Fibroblast of skin of right biceps (primary cell): ENCODE measurements at places on chromosomes 2 and 18.

DNA sequence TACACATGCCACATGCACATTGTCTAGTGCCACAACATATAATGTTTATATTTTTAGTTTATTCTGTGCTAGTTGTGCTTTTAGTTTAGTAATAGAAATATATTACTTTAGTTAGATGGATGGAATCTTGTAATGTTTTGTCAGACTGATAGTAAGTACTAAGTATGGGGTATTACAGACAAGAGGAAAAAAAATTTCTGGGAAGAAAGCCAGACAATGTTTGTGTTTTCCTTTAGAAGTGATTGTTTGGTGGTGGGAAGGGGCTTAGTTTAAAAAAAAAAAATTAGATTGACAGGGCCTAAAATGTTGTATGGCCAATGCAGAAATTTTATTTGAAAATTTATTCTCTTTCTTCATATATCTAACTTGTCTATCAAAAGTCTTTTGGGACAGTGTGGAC, 37.8 kb downstream of the ACVR2A start:
- DNase-seq: no peak

DNA sequence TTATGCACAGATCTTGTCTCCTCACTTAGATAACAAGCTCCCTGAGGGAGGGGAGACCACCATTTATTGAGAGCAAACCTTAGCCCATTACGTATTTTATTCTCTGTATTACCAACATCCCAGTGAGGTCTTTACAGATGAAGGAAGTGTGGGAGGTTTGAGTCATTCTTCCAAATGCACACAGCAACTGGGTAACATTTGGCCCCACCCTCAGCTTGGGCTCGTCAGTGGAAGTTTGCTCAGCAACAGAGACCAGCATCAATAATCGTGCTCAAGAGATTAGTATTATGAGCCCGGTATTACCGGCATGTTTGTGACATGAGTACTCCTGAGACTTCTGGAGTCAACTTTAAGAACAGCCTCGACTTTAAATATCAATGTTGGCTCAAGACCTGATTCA, 168.6 kb downstream of the ETAA1 start:
- peak; percentile 70 for DNase-seq

DNA sequence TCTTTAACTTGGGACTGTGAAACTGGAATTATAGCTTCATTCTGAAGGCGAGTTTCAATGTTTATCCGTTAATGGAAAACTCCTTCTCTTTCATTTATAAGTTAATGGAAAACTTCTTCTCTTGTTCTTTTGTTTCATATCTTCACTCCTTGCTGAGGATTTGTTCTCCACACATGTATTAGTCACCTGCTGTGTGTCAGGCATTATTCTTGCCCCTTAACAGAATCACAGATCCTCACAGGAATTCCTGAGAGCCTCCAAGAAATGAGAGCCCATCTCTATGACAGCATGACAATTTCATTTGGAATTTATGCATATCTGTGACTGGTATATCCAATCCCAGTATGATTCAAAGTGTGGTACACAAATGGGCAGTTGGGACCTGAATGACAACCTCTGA, 545.8 kb downstream of the BCL11A start:
- DNase-seq: peak; percentile 3

DNA sequence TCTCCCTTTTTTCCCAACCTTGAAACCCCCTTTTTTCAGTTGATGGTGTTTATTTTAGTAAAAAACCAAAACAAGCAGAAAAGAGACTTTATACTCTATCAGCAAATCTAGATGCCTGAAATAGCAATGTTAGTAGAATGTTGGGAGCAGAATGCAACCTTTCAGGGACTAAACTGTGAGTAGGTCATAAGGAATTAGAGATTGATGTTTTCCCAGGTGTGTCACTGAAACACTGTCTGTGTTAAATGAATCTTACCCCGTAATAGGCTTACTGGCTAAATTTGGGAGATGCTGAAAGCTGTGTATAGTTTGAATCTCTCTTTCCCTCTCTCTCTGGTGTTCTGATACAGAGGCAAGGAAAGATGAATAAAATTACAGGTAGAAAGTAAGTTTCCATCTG, 43.8 kb downstream of the AGFG1 start:
- DNase-seq: no peak

DNA sequence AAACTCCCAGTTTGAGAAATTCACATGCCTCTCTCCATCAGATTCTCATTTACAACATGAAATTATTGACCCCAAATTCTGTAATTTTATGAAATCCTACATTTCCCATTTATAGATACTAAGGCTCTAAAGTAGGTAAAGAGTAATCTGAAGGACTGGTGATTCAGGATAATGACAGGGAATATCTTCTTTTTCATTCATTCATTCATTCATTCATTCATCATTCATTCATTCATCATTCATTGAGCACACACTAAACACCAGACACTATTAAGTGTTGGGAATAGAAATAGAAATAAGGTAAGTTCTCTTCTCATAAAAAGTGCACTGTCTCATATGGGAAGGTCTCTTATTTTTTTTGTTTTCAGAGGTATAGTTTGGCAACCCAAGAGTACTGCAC, 116.9 kb downstream of the TGIF1 start:
- no peak for DNase-seq

DNA sequence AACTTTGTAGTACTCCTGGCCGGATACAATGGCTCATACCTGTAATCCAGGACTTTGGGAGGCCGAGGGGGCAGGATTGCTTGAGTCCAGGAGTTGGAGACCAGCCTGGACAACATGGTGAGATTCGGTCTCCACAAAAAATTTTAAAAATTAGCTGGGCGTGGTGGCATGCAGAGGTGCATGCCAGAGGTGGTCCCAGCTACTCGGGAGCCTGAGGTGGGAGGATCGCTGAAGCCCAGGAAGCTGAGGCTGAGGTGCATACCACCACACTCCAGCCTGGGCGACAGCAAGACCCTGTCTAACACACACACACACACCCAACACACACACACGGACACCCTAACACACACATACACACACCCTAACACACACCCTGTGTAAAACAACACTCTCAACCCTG, 55.6 kb downstream of the HDAC4 start:
- no peak for DNase-seq

- peak; percentile 42 for DNase-seq
These were observed 806.5 kb downstream of the TDRD15 start for GRCh38 chr2:21930226-21930625.

GRCh38 chr2:208311321-208311720, 45.3 kb downstream of the PIKFYVE start:
- no peak for DNase-seq

DNA sequence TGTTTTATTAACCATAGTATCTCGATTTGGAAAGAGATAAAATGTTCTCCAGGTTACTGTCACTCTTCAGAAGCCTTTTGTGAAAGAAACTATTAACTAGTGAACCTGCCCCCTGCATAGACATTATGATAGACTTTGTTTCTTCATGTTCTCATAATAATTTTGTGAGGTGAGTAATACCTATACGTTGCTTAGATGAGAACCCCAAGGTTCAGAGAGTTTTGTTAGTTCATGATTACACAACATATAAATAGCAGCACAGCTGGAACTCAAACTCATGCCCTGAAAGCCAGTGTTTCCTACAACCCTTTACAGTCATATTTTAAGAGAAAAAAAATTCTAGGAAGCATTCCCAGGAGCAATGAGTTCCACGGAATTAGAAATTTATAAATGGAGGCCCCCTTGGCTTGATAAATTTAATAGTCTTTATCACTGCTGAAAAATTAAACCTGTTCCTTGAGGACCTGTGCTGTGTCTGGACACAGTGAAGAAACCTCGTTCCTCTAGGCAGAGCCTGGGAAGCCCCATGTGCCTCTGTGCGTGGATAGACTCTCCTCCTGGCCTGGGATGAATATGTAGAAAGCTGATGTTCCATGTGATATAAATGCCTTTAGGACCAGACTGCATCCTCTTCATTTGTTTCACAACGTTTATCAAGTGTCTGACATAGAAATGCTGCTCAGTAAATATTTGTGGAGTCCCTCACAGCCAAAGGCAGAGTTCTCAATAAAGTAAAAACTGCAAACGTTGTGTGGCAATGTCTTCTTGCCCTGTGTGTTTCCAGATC, 1257.0 kb upstream of the GYPC start:
- DNase-seq: no peak

DNA sequence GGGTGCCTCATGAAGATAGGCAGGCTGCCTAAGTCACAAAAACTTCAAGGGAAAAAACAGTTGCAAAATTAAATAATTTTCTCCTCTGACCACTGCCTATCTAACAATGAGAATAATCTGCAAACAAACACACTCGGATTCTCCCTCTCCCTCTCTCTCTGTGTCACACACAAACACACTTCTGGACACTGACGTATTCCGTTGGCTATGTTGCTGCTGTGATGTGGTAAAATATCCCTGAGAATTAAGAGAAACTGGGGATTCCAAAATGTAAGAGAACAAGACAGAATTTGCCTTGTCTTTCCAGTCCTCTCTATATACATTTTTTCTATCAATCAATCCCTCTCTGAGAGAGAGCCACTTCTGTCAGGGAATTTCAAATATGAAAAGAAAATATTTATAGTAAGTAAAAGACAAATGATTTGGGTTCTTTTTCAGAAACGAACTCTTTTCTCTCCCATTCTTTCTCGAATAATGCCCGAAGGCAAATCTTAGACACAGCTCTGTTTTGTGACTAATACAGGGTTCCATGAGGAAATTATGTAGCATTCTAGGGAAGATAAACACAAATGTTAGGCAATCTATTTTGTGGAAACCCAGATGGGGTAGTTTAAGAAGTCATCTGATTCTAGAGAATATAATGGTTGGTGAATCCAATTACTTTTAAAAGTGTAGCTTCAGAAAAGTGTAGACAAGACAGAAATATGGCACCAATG, 310.3 kb upstream of the CYP26B1 start:
- no peak for DNase-seq

- DNase-seq: no peak
These were observed 32.3 kb upstream of the MPP4 start for GRCh38 chr2:201730651-201731285.

DNA sequence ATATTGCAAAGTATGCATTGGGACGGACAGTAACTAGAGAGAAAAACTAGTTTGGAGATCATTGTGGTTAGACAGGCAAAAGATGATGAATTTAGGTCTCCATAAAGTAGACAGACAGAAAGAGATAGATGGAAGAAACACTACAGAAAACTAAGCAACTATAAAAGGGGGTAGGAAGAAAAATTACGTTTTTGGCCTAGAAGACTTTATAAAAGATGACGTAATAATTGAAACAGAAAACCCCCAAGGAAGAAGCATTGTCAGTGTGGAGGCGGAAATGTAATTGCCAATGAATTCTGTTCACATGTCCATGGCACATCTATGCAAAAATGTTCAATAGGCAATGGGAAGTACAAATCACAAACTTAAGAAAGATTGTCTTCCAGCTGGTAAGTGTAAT, 1211.5 kb upstream of the ZEB2 start:
- DNase-seq: no peak

DNA sequence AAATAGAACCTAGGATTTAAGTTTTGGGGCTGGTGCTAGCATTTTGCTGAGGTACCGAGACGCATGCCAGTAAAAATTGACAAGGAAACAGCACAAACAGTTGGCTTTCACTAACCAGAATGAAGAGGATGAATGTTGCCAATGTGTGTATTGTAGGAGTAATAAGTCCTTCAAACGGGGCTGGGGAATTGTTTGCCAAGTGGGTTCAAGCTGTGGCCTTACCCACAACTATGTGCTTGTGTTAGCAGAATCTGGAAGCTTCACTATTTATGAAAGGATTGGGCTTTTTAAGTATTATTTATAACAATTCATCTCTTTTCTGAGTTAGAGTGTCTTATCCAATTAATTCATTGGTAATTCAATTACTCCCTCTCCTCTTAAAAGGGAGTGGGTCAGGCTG, 15.0 kb upstream of the KIF5C start:
- no peak for DNase-seq

DNA sequence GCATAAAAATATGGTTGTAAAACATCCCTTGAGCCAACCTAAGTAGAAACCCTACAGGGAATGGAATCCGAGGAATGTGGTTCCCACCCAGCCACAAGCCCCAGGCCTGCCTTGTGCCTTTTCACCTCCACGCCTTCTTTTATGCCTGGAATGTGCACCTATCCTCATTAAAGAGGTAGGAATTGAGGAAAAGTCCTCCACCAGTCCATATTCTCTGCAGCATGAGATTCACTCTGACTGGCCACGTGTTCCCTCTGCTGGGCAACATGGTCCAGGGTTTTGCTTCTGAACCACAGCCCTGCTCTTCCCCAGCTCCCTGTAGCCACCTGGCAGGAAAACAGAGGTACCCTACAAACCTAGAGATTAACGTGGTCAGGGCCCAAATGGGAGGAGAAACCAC, 787.9 kb upstream of the RAB6C start:
- DNase-seq: no peak

- no peak for DNase-seq
These were observed 151.5 kb downstream of the UPP2 start for GRCh38 chr2:158253170-158253569.

- DNase-seq: peak; percentile 36
These were observed 88.7 kb downstream of the ADD2 start for GRCh38 chr2:70679259-70679658.

- DNase-seq: peak; percentile 84
These were observed 502 bp downstream of the TUBB6 start for GRCh38 chr18:12308386-12309100.

DNA sequence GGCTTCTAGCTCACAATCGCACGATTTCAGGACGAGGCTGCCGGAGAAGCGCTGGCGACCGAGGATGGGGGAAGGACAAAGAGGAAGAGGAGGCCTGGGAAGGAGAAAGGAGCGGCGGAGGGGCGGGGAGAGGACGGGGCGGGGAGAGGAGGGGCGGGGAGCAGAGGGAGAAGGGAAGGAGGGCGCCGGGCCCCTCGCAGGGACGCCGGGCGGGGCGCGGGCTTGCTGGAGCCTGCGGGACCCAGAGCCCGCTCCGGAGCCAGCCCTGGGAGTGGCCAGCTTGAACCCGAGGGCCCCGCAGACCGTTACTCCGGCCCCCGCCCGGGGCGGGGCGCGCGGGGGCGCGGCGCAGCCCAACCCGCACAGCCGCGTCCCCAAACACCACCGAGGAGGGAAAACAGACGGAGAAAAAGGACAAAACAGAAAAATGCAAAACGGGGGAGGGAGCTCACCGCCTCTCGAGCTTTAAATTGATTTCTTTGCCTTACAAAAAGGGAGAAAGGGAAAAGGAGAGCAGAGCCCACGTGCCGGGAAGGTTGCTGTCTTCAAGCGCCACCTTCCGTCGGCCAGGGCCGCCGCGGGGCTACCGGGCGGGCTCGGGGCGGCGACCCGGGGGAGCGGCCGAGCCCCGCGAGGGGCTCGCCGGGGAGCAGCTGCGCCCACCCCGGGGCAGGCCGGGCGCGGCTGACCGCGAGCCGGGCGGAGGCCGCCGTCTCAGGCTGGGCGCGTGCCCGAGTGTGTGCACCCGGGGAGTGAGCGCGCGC, 781 bp upstream of the SOX11 start:
- peak; percentile 84 for DNase-seq

DNA sequence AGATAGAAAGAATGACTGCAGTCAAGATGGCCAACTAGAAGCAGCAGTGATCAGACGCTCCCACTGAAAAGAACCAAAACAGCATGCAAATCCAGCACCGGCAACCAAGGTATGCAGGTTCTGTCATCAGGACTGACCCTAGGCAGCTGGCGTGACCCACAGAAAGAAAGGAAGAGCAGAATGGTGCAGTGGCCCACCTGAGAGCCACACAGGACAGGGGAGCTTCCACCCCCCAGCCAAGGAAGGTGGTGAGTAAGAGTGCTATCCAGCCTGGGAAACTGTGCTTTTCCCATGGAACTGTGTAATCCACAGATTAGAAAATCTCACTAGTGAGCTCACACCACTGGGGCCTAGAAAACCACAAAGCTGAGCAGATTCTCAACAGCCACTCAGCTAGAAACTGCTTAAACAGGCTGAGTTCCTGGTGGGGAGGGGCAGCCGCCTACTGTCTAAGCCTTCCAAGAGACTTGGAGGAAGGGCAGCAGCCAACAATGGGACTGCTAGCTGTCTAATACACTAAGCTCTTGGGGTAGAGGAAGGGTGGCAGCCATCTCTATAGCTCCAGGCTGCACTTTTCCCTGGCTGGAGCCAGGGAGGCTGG, 127.9 kb downstream of the EVA1A start:
- peak; percentile 54 for DNase-seq
